Activated CD4-positive, alpha-beta memory T cell treated with anti-CD3 and anti-CD28 coated beads, Interleukin-2, amount 10 ng/mL, durations not matched to agents 7 days and 5 days (primary cell): ENCODE measurements at places on chromosomes 2 and 18. TPM values are rescaled to one million over a fixed set of nuclear protein-coding genes. Genes with fewer than 3 reads are reported as not detected.
A peak's percentile ranks its signal among the peaks of the same experiment; 100 is the strongest.

ST6GAL2 gene
- not detected for total RNA-seq

L3MBTL4 gene
- total RNA-seq: 0.20 TPM

SPDYA gene
- 0.93 TPM for total RNA-seq

CYRIA gene
- total RNA-seq: 0.05 TPM

DLGAP1 gene
- 0.53 TPM for total RNA-seq

RNF181 gene
- total RNA-seq: 117 TPM

TGOLN2 gene
- 129 TPM for total RNA-seq

KCNG2 gene
- total RNA-seq: not detected

CIB4 gene
- not detected for total RNA-seq

GALR1 gene
- not detected for total RNA-seq

KIAA1328 gene
- total RNA-seq: 8.6 TPM

GPR39 gene
- not detected for total RNA-seq

PTPN4 gene
- total RNA-seq: 84.5 TPM

UGT1A3 gene
- total RNA-seq: not detected

REG1B gene
- total RNA-seq: not detected

ATIC gene
- 140 TPM for total RNA-seq

- no peak for DNase-seq
- H3K36me3 ChIP-seq: no peaks in the 10 kb centered on the region
- peaks cover 10% of the 10 kb centered on the region for H3K27me3 ChIP-seq
- no peak overlapping the region for H3K27ac ChIP-seq
- H3K4me1 ChIP-seq: no peaks in the 10 kb centered on the region
These were observed 151.2 kb downstream of the FMNL2 start for GRCh38 chr2:152485954-152486736.

GRCh38 chr2:65576861-65577601 is 144.6 kb upstream of the SPRED2 start:
- H3K4me3 ChIP-seq: no peak overlapping the region
- no peaks in the 10 kb centered on the region for H3K36me3 ChIP-seq
- peaks cover 4% of the 10 kb centered on the region for H3K4me1 ChIP-seq
- peaks cover 33% of the 10 kb centered on the region for H3K27me3 ChIP-seq
- DNase-seq: no peak
- H3K27ac ChIP-seq: no peak overlapping the region

GRCh38 chr2:224807153-224807964 is 91.2 kb upstream of the CCDC195 start:
- no peak overlapping the region for H3K4me3 ChIP-seq
- H3K36me3 ChIP-seq: peaks cover 80% of the 10 kb centered on the region
- no peaks in the 10 kb centered on the region for H3K4me1 ChIP-seq
- no peak overlapping the region for H3K27ac ChIP-seq
- no peaks in the 10 kb centered on the region for H3K27me3 ChIP-seq

DNA sequence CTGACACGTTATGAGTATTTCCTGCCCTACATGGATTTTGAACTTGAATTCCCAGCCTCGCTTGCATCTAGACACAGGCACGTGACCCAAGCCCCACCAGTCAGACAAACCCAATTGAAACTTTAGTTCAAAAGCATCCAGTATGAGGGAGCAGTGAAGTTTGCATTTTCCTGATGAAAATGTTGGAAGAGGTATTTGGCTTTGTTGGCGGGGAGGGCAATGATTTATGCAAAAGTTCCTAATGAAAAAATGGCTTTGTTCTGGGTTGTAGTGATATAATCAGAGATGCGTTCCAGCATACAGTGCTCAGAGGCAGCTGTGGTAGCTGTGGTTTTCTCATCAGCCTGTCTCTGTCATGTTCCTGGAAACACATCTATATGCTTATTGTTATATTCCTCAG is 36.8 kb upstream of the CPS1 start:
- DNase-seq: no peak
- H3K27me3 ChIP-seq: peaks cover 19% of the 10 kb centered on the region
- no peak overlapping the region for H3K4me3 ChIP-seq
- H3K4me1 ChIP-seq: peaks cover 4% of the 10 kb centered on the region

- H3K27ac ChIP-seq: no peak overlapping the region
- peaks cover 17% of the 10 kb centered on the region for H3K36me3 ChIP-seq
- H3K27me3 ChIP-seq: peaks cover 2% of the 10 kb centered on the region
- DNase-seq: no peak
These were observed 515.0 kb downstream of the PARD3B start for GRCh38 chr2:205060269-205060668.

- H3K4me1 ChIP-seq: peaks cover 19% of the 10 kb centered on the region
- no peak for DNase-seq
- peaks cover 9% of the 10 kb centered on the region for H3K36me3 ChIP-seq
- H3K27ac ChIP-seq: no peak overlapping the region
- H3K27me3 ChIP-seq: no peaks in the 10 kb centered on the region
- no peak overlapping the region for H3K4me3 ChIP-seq
These were observed 101.8 kb upstream of the CREB1 start for GRCh38 chr2:207427986-207428385.

DNA sequence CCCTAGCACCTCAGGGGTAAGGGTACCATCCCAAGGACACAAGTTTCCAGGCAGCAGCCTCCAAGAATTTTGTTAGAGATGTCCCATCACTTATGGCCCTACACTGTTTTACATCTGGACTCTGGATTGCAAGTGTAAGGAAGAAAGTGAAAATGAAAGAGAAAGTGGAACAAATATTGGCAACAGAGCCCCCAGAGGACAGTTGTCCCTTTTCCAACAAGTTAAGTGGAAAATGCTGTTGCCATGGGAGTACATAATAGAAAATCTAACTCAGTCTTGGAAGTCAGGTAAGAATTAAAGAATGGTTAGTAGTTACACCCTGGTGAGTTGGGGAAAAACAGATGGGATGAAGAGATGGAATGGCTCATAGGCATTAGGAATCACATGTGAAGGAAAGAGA is 50.6 kb downstream of the TTC21B start:
- H3K27me3 ChIP-seq: no peaks in the 10 kb centered on the region
- H3K4me3 ChIP-seq: peak overlapping the region; percentile 26
- H3K4me1 ChIP-seq: peaks cover 17% of the 10 kb centered on the region
- no peak for DNase-seq
- peak overlapping the region; percentile 47 for H3K27ac ChIP-seq
- peaks cover 29% of the 10 kb centered on the region for H3K36me3 ChIP-seq

- H3K27ac ChIP-seq: no peak overlapping the region
- no peak overlapping the region for H3K4me3 ChIP-seq
- H3K36me3 ChIP-seq: no peaks in the 10 kb centered on the region
- H3K27me3 ChIP-seq: no peaks in the 10 kb centered on the region
These were observed 323.2 kb downstream of the PLCL1 start for GRCh38 chr2:198127627-198128026.

DNA sequence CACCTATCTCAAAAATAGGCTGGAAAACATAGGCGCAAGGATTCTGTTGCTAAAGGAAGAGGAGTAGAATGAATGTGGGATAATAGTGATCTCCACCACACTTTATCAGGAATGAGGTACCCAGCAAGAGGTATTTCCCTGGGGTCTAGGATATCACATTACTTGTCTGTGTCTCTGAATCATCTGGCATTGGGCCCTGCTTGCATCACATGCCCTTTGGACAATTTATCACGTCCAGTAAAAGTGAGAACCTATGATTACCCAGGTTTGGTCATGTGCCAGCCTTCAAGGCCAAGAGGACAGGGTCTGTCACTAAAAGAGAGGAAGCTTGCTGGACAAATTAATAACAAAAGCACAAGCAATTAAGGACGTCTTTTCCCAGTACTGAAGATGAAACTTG is 11.4 kb upstream of the TRAPPC8 start:
- no peaks in the 10 kb centered on the region for H3K36me3 ChIP-seq
- peaks cover 1% of the 10 kb centered on the region for H3K4me1 ChIP-seq
- H3K27ac ChIP-seq: no peak overlapping the region
- peaks cover 3% of the 10 kb centered on the region for H3K27me3 ChIP-seq

DNA sequence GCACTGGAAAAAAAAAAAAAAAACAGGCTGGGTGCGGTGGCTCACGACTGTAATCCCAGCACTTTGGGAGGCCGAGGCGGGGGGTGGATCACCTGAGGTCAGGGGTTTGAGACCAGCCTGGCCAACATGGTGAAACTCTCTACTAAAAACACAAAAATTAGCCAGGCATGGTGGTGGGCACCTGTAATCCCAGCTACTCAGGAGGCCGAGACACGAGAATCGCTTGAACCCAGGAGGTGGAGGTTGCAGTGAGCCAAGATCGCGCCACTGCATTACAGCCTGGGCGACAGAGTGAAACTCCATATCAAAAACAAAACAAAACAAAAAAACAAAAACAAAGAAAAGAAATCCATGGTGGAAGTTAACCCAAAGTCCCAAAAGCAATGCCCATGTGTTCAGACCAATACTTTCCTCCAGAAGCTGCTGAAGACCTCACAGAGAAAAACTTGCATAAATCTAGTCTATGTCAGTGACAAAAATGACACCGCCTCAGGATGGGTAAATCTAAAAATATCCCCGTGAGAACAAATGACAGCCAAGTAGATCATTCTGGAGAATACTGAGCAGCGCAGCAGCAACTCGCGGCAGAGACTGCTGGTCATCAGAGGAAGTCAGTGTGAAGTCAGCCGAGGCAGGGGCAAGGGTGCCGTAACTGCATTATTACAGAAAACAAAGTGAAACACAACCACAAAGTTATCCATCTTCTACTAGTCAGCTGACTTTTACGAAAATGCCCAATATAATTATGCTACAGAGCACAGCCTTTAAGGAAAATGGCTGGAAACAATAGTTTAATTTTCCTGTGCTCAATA is 41.0 kb downstream of the LPIN2 start:
- peak; percentile 82 for DNase-seq
- H3K27me3 ChIP-seq: no peaks in the 10 kb centered on the region

GRCh38 chr18:62420513-62421209 is 95.6 kb downstream of the TNFRSF11A start:
- H3K27me3 ChIP-seq: no peaks in the 10 kb centered on the region
- H3K36me3 ChIP-seq: peaks cover 19% of the 10 kb centered on the region
- H3K4me3 ChIP-seq: peak overlapping the region; percentile 66

DNA sequence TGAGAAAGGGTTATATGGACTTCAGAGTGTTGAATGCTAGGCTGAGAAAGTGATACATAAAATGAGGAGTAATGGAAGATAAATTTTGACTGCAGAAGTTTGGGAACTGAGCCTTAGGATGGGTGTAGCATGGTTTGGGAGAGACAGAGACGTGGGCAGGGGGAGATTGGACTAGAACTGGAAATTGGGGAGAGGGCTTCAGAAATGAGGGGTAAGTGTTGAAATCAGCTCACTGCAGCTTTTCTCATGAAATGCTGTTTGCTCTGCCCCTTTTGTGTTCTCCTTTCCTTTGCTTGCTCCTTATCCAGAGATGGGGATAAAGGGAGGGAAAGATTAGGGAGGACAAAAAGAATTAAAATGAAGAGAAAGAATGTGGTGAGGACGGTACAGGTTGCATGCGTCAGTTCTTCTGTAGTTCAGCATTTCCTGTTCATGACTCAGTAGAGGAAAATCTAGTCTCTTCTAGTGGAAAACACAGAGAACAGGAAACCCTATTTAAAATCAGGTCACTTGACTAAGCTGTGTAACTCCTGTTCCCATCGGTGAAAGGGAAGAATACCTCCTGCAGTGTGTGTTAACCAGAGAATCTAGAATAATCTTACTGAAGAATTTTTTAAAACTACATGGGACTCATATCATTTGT is 105.6 kb downstream of the CRIM1 start:
- no peaks in the 10 kb centered on the region for H3K36me3 ChIP-seq
- no peak overlapping the region for H3K4me3 ChIP-seq
- DNase-seq: no peak
- H3K27me3 ChIP-seq: no peaks in the 10 kb centered on the region
- H3K27ac ChIP-seq: no peak overlapping the region

- DNase-seq: no peak
- H3K27me3 ChIP-seq: peaks cover 4% of the 10 kb centered on the region
- peaks cover 6% of the 10 kb centered on the region for H3K4me1 ChIP-seq
- H3K4me3 ChIP-seq: no peak overlapping the region
- H3K36me3 ChIP-seq: no peaks in the 10 kb centered on the region
These were observed 202.3 kb downstream of the SPP2 start for GRCh38 chr2:234252772-234253171.

GRCh38 chr18:3529077-3529476 is 79.1 kb downstream of the TGIF1 start:
- DNase-seq: no peak
- no peaks in the 10 kb centered on the region for H3K27me3 ChIP-seq
- peaks cover 17% of the 10 kb centered on the region for H3K4me1 ChIP-seq

GRCh38 chr2:88919087-88919738 is 227.7 kb downstream of the RPIA start:
- H3K27me3 ChIP-seq: peaks cover 20% of the 10 kb centered on the region
- H3K36me3 ChIP-seq: no peaks in the 10 kb centered on the region
- H3K4me3 ChIP-seq: no peak overlapping the region
- no peak for DNase-seq
- H3K27ac ChIP-seq: no peak overlapping the region

GRCh38 chr2:97712693-97713295 is 582 bp upstream of the ZAP70 start:
- peak overlapping the region; percentile 98 for H3K27ac ChIP-seq
- H3K27me3 ChIP-seq: no peaks in the 10 kb centered on the region
- no peak for DNase-seq
- peaks cover 44% of the 10 kb centered on the region for H3K36me3 ChIP-seq

GRCh38 chr2:75276093-75277029 is 77.0 kb upstream of the TACR1 start:
- H3K36me3 ChIP-seq: no peaks in the 10 kb centered on the region
- no peak for DNase-seq
- no peaks in the 10 kb centered on the region for H3K27me3 ChIP-seq
- H3K27ac ChIP-seq: no peak overlapping the region
- H3K4me1 ChIP-seq: no peaks in the 10 kb centered on the region

DNA sequence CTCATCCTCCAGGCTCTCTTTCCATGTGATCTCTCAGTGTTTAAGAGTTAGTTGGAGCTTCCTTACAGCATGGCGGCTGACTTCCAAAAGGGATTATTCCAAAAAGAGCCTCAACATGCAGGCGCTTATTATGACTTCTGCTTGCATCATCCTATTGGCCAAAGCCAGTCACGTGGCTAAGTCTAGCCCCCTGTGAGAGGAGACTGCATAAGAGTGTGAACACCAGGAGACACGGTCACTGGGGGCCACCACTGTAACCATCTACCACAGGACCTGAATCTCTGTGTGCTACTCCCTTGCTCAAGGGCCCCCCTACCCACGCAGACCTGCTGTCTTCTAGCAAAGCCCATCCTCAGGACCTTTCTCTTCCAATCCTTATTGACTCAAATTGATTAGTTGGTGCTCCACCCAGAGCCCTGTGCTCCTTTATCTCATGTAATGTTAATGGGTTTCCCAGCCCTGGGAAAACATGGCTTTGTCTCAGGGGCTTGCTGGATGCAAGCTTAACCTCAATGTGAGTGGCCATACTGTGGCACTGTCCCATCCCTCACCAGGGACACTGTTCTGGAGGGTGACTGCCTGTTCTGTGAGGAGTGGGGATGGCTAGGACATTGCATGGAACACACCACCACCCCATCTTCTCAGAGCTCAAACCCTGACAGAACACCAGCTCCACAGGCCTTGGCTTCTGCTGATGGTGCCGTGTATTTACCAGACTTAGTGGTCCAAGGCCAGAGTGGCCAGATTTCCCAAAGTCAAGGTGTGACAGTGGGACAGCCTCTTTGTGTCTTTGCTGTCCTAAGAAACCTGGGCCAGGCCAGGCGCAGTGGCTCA is 4.2 kb downstream of the IL1RN start:
- H3K36me3 ChIP-seq: no peaks in the 10 kb centered on the region
- no peak overlapping the region for H3K27ac ChIP-seq
- peaks cover 20% of the 10 kb centered on the region for H3K4me1 ChIP-seq
- H3K4me3 ChIP-seq: no peak overlapping the region
- DNase-seq: no peak
- H3K27me3 ChIP-seq: no peaks in the 10 kb centered on the region
